ENCODE measurements at places on chromosomes 5 and 9.

- DNase-seq, result peak; percentile 75
Measured at GRCh38 chr5:167743695-167744464, 547.6 kb upstream of the WWC1 start.

DNA sequence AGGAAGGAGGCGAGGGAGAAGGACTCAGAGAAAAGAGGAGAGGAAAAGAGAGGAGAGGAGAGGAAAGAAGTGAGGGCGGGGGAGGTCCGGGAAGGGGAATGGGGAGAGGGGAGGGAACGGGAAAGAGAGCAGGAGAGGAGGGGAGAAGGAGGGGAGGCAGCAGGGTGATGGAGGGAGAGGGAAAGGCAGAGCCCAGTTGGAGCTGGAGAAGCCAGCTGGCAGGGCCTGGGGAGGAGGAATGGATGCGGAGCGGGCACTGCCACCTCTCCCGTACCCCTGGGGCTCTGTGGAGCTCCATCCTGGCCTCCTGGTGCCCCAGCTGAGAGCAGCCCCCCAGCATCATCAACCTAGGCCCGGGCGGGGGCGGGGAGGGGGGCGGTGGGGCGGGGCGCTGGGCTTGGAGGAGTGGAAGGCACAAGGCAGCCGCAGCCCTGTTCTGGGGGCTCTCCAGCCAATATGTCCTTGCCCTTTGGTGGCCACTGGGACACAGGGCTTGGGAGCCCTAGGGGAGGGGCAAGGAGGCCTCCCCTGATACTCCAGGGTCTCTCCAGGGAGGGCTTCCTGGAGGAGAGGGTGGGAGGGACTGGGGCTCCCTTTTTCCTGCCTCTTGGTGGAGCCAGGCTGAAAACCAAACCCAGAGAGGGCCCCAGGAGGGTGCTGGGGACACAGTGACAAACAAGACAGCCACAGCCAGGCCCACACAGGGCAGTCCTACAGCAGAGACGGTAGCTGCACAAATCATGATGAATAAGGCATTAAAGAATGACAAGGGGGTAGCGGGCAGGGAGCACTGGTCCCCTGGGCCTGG lies 123.7 kb downstream of the C9orf50 start:
- DNase-seq, result no peak

GRCh38 chr9:21104787-21105186 lies 27.0 kb upstream of the IFNB1 start:
- no peak for DNase-seq

- DNase-seq, result no peak
Measured at GRCh38 chr5:20266066-20266465, 278.1 kb upstream of the CDH18 start.

DNA sequence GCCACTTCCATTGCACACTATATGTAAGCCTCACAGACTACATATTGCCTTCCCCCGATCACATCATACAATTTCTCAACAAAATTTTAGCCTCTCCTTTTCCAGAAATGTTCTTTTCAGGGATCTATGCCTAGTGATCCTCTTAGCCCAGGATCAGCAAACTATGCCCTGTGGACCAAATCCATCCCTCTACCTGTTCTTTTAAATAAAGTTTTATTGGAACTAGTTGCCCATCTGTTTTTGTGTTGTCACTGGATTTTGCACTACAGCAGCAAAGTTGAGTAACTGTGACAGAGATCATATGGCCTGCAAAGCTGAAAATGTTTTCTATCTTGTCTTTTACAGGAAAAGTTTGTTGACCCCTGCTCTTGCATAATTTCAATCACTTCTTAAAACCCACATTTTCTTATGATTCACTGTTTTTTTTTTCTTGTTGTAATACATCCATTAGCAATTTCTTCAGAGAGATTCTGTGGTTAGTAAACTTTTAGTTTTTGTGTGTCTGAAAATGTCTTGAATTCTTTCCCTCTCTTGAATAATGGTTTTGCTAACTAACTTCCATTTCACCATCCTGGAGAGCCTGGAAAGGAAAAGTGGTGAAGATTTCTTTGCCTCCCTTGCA lies 7.1 kb downstream of the TXNDC8 start:
- DNase-seq, result no peak

GRCh38 chr5:3201941-3202340 lies 393.7 kb upstream of the IRX1 start:
- DNase-seq, result no peak

DNA sequence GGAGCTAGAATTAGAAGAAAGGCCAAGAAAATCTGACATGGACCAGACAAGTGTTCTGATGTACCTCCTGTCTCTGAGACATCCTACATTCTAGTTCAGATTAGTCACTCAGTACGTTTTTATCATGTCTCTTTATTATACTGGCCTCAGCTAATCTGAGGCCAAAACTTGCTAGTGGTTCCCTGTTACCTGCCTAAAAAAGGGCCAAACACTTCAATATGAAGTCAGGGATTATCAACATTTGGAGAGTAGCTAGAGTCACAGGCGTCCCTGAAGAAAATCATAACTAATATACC lies 587.4 kb downstream of the PRELID2 start:
- no peak for DNase-seq

DNA sequence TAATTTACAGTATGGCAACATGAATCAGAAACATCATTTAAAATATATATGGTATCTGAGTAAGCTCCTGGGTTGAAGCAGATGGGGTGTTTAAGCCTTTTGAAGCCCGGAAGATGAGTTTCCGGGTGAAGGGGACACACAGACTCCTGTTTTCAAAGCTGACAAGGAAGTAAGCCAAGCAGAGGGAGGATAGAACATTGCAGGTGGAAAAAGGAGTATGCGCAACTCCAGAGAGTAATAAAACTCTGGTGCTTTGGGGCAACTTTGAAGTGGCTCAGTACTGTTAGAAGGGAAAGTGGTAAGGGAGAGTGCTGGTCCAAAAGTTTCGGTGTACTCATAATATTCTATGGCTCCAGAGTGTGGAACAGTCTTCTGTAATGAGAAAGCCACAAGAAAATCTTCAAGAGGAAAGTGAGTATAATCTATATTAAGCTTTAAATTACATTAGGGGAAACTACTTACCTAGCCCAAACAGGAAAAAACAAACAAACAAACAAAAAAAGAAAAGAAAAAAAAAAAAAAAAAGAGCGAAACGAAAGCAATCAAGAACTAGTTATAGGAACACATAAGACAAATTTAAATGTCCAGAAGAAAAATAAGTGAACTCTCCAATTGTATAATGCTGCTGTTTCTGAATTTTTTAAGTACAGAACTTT lies 2.3 kb upstream of the ST8SIA4 start:
- DNase-seq, result no peak

DNA sequence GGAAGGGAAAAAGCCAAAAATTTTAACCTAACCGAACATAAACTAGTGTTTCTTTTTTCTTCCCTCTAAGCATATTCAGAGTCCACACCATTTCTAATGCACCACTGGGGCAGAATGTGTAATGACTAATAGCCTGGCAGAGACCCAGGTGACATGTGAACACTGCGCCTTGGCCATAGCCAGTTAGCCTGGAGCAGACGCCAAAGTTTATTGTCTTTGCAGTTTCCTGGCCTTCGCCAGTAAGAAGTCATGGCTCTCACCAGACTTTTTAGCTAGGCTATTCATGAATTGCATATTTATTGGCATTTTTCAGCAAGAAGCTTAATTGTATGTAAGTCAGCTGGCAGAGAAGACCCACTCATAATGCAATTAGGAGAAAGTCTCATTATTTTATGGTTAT lies 182.8 kb upstream of the SLC27A6 start:
- DNase-seq, result peak; percentile 83

- DNase-seq, result peak; percentile 73
Measured at GRCh38 chr5:58085800-58086199, 374.1 kb downstream of the PLK2 start.

DNA sequence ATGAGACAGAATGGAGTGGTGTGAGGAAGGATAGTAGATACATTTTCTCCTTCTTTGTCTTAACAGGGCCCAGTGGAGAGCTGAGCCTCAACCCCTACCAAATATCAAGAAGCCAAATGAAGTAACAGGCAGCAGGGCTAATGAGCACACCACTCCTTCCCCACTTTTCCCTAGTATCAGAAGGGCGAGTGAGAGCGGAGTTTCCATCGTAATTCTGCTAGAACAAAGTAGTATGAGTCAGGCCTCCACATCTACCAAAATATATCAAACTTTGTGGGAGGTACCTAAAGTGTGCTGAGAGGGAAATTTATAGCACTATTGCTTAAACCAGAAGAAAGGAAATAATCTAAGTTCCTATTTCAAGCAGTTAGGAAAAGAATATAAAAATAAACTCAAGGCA lies 769.0 kb upstream of the RGMB start:
- DNase-seq, result no peak

DNA sequence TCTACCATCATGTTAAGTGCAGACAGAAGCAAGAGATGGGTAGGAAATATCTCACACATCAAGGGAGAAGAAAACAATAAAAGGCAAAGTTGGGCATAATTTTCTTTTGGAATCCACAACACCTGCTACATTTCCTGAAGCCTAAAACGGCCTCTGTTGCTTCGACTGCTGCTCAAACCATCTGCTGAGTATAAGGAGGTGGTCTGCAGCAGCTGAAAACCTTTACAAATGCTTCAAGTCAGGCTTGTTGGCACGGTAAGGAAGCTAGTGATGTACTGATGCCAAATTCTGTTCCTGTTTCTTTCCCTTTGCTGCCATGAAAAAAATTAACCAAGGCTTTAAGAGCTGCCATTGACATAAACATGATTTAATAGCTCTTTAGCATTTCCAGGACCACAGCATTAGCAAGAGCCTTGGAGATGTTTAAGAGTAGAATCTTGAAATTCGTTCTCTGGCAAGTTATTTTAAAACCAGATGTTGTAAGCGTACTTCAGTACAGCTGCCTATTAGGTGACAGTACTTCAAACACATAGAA lies 75.6 kb downstream of the DMRTA1 start:
- DNase-seq, result no peak

- peak; percentile 41 for DNase-seq
Measured at GRCh38 chr5:135398160-135398854, 724 bp downstream of the MACROH2A1 start.

- peak; percentile 62 for DNase-seq
Measured at GRCh38 chr5:119049824-119050449, 20.9 kb upstream of the DMXL1 start.

DNA sequence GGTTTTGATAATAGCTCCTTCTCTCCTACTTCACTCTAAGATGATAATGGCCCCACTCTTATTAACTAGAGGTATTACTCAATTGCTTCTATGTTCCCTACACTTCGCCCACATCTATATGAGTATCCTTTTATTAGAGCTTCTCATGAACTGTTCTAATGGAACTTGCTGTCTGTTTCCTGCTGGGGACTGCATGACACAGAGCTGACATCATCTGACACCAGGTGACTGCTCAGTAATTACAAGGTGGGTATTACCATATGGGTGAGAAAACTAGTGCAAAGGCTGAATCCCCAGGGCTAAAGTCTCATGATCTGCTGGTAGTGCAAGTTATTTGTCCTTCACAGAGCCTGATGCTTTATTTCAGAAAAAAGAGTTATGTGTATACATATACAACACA lies 146.2 kb upstream of the PLCXD3 start:
- DNase-seq, result peak; percentile 0

DNA sequence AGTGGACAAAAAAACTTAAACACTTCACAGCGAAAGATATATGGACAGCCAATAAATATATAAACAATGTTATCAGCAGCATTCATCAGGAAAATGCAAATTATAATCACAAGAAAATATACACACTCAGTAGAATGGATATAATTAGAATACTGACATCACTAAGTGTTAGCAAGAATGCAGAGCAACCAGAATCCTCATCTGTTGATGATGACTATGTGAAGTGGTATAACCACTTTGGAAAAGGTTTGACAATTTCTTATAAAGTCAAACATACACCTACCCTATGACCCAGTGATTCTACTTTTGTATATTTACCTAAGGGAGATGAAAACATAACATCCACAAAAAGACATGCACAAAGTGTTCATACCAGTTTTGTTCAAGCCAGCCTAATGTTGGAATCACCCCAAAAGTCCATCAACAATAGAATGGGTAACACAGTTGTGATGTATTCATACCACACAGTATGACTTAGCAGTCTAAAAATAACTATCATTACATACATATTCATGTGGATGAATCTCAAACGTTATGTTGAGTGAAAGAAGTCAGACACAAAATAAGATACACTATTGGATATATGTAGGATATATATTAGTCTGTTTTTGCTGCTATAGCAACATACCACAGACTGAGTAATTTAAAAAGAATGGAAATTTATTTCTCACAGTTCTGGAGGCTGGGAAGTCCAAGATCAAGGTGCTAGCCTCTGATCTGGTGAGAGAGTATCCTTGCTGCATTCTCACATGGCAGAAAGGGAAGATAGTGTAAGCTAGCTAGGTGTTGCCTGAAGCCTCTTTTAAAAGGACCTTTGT lies 148.8 kb upstream of the ADAMTSL1 start:
- DNase-seq, result peak; percentile 13

DNA sequence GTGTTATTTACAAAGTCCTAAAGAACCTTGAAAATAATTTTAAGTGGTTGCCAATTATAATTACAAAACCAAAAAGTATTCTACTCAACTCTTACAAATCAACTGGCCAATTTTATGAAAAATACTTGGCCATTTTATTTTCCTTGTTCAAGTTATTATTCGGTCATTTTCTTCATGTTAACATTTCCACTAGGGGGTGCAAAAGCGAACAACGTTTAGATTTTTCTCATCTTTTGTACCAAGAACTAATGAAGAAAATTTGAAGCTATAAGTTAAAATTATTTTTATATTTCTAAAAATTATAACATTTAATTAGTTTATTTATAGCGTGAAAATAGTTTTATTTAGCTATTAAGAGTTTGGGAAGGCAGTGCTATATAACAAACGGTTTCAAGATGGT lies 1453.3 kb downstream of the MAT2B start:
- DNase-seq, result no peak

GRCh38 chr9:88396836-88397577 lies 8.8 kb downstream of the SPIN1 start:
- DNase-seq, result no peak

DNA sequence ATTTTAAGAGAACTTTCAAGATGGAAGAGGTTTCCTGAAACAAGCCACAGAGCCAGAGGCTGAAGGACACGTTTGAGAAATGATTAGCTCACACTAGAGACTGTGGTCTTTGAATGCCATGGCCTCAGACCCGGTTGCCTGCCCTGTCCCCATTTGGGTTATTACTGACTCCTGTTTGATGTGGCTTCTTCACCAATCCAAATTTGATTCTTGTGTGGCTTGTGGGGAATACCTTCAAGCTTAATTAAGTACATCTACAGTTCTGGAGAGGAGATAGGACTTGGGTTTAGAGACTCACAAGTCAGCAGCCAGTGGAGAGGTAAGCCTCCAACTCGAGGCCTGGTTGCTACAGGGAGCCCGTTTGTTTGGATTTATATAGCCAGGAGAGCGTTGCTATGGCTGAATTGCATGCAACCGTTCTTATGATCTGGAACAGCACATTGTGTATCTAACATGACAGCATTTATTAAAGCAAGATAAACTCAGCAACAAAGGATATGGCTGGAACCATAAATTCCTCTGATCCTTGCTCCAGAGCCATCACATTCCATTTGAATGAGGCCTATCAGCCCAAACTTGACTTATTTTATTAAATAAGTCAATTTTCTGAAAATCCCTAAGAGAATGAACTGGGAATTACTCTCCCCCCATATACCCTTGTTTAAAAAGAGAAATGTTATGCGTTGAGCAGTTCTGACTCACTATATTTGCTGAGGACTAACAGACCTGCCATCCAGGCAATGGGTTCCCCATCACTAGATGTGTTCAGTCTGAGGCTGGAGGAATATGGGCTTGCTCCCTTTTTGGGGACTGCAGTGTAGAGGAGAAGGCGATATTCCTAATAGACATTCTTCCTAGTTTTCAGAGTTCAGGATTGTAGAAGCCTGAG lies 88.4 kb upstream of the TNFSF8 start:
- peak; percentile 13 for DNase-seq

GRCh38 chr5:112310746-112311145 lies 108.3 kb downstream of the EPB41L4A start:
- DNase-seq, result no peak

GRCh38 chr9:90909225-90909624 lies 107.6 kb downstream of the SYK start:
- no peak for DNase-seq
